IMR-90 (cell line): ENCODE measurements at places on chromosomes 1 and 21. TPM values are rescaled to one million over a fixed set of nuclear protein-coding genes. Genes with fewer than 3 reads are reported as not detected.

- no peak for DNase-seq
Observed at GRCh38 chr21:32004291-32004690, 131.5 kb downstream of the HUNK start.

Gene GBP3
- polyA plus RNA-seq = 20.5 and 21.9 TPM in 2 replicates

GRCh38 chr1:167130829-167131510, 37.1 kb downstream of the STYXL2 start:
- no peak for DNase-seq

GRCh38 chr1:172427191-172427590, 6.7 kb downstream of the C1orf105 start:
- no peak for DNase-seq
